ENCODE measurements at places on chromosomes 7 and 10. TPM values are rescaled to one million over a fixed set of nuclear protein-coding genes. Genes with fewer than 3 reads are reported as not detected.

GRCh38 chr10:62618576-62619412 is 185.7 kb upstream of the ADO start:
- DNase-seq, result no peak

GRCh38 chr10:279232-279631 is 144.0 kb downstream of the ZMYND11 start:
- DNase-seq, result no peak

DNA sequence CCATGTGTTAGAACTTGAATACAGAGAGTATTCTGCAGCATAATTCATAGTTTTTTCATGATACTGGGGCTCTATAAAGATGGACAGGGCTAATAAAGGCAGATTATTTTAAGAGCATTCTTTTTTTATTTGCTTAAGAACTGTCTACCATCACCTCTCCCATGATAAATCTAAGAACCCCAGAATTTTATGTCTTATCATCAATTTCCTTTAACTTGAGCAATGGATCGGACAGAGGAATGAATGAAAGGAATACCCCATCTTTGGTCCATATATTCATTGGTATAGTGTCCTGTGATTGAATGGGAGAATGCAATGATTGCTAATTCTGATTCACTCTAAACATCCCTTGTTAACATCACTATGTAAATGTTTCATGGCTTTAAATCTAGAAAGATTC is 946.3 kb upstream of the LRRN3 start:
- no peak for DNase-seq

DNA sequence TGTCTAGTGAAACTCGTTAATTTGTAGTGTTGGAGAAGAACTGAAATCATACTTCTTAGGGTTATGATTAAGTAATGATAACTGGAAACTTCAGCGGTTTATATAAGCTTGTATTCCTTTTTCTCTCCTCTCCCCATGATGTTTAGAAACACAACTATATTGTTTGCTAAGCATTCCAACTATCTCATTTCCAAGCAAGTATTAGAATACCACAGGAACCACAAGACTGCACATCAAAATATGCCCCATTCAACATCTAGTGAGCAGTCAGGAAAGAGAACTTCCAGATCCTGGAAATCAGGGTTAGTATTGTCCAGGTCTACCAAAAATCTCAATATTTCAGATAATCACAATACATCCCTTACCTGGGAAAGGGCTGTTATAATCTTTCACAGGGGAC is 187.6 kb downstream of the CFTR start:
- no peak for DNase-seq

DNA sequence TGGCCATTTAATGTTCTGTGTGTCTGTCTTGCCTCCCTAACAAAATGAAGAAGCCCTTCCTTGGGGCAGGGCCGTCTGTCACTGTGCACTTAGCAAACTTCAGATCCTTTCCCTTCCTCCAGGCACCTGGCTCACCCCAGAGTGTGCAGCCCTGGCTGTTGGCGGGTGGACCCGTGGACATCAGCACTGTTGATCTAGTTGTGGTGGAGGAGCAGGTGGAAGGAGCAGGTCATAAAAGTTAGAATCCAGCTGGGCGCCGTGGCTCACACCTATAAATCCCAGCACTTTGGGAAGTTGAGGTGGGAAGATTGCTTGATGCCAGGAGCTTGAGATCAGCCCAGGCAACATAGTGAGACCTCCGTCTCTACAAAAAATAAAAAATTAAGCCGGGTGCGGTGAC is 12.7 kb downstream of the RAB19 start:
- DNase-seq, result no peak

GRCh38 chr7:112410092-112410491 is 40.2 kb upstream of the IFRD1 start:
- no peak for DNase-seq

DNA sequence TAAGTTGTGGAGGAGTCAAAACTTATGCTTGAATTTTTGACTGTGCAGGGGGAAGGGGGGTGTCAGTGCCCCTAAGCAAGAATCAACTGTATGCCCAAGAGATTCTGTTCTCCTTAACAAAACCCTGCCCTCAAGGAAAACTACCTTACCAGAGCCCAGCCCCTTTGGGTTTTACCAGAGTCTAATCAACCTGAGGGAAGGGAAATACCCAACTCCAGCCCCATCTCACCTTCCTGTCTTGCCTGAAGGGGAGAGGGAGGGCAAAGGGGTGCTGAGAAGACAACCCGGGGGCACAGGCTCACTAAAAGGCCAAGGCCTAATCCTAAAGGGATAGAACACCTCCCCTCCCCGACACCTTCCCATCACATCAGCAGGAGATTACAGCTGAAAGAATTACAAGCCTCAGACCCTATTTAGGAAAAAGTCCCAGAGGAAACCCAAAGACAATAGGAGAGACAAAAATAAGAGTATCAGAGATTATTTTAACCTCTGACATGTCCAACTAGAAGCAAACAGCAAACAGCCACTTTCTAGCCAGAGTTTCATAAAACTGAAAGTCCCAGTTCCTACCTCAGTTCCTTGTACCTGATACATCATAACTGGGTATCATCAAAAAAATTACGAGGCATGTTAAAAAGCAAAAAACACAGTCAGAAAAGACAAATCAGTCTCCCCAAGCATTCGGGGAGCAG is 26.8 kb upstream of the C7orf33 start:
- no peak for DNase-seq

GRCh38 chr7:139304517-139304916 is 36.6 kb upstream of the FMC1 start:
- DNase-seq, result no peak

MRPS16 gene
- total RNA-seq, result 143 TPM

DNA sequence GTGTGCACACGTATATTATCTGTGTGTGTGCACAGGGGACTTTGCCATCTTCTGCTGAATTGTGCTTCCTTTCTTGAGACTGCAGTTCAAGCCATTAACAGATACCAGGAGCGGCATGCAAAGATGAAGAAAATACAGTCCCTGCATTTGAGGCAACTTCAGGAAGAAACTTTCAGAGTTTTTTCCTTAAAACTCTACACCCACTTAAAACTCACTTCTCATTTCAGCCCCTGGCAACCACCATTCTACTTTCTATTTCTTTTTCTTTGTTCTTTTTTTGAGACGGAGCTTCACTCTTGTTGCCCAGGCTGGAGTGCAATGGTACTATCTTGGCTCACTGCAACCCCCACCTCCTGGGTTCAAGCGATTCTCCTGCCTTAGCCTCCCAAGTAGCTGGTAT is 448.9 kb upstream of the ZMIZ1 start:
- no peak for DNase-seq

- no peak for DNase-seq
These were observed 44.6 kb upstream of the TES start for GRCh38 chr7:116165717-116166116.

GRCh38 chr7:65800890-65801341 is 72.0 kb upstream of the VKORC1L1 start:
- DNase-seq, result no peak

- DNase-seq, result no peak
These were observed 78.7 kb upstream of the C1GALT1 start for GRCh38 chr7:7103343-7104313.

GRCh38 chr10:115956225-115957011 is 316.6 kb downstream of the GFRA1 start:
- no peak for DNase-seq

DNA sequence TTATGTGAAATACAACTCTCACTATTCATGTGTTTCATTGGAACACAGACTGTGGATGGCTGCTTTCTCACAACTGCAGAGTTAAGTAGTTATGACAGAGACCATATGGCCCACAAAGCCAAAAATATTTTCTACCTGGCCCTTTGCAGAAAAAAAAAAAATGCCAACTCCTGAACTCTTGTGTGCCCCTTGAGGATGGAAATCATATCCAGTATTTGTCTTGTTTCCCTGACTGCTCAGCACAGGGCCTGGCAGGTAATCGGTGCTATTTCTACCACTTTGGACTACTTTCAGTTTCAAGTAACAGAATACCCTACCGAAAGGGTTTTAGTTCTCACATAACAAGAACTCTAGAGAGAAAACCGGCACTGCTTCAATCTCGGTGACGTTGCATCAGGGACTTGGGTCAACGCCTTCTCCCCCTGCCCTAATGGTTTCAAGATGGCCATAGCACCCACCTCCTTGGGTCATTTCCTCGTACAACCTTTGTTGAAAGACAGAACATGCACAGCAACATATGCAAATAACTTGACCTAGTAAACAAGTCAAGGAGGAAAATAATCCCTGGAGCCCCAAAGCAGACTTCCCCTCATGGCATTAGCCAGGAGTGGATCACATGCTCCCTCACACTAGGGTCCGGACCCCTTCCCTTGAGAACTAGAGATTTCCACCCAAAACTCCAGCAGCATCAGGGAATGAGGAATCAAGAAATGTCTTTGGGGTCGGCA is 11.8 kb upstream of the GPNMB start:
- DNase-seq, result no peak

CYCS gene
- 409 TPM for total RNA-seq

- no peak for DNase-seq
These were observed 368.9 kb downstream of the PLXDC2 start for GRCh38 chr10:20185116-20185515.

GRCh38 chr10:6020826-6021225 is 41.3 kb downstream of the IL2RA start:
- DNase-seq, result no peak

GRCh38 chr7:74502216-74502891 is 48.6 kb downstream of the GTF2IRD1 start:
- no peak for DNase-seq

GRCh38 chr7:150406567-150407421 is 27.7 kb downstream of the ZNF775 start:
- DNase-seq, result peak; percentile 51

GRCh38 chr7:34011017-34011695 is 105.8 kb downstream of the BMPER start:
- no peak for DNase-seq

DNA sequence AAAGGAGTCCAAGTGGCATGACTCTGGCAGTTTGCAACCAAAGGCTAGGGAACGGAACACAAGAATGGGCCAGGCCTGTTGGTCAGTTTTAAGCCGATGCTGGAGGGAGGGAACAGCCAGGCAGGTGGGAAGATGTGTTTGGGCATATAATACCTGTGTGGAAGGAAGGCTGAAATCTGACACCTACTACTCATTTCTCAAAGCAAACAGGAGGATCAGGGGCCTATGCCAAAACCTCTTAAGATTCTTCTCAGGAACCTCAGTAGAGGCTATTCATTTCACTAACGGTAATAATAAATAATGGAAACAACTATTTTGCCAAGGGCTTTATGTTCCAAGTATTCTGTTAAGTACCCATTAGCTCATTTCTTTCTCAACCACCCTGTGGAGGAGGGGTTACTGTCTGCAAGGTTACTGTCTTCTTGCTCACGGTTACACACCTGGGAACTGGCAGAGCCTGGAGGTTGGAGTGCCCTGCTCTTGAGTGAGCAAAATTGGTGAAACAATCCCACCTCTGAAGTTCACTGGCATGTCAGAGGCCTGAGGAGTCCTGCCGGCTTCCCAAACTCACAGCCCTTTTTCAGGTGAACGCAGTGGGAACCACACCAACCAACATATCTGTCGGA is 35.5 kb downstream of the GOT1 start:
- DNase-seq, result no peak

VWDE gene
- total RNA-seq, result 1.5 TPM

DNA sequence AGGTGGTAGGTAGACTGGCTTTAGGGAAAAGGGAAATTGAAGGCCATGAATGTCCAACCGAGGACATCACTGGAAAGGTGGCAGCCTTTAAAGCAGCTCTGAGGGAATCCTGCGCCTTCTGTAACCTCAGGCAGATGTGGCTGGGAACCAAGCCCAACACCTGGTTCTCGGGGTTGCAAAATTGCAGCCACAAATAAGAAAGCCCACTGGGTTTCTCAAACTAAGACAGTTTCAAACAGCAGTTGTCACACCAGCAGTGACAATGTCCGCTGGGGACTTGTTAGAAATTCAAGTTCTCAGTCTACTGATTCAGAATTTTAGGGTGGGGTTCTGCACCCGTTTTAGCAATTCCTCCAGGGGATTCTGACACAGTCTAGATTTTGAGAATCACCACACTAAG is 42.7 kb upstream of the STEAP1B start:
- DNase-seq, result no peak

DNA sequence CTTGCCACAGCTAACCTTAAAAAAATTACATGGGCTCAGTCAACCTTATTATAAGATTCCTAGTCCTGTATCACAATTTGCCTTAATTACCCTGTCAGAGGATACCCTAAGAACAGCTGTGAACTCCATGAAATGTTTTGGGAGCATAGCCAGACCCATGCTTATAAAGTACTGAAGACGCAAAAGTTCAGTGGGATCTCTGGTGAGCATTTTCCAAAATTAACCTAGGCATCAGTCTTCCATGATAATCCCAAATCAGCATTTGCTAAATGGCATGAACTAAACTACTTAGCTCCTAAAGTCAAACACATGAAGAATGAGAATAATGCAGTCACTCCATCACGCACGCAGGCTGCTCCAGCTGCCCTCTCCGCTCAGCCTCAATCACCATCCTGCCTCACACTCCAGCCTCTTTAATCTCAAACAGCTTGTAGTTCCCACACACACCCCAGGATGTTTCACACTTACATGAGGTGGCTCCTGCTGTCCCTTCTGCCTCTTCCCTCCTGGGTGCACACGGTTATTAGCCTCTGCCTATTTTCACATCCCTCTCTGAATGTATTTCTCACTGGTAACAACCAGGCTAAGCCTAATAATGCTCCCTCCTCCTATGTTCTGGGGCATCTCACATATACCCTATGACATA is 15.3 kb downstream of the IGF2BP3 start:
- no peak for DNase-seq

GRCh38 chr7:141533149-141533949 is 17.9 kb upstream of the AGK start:
- DNase-seq, result peak; percentile 42

- no peak for DNase-seq
These were observed 11.2 kb upstream of the THSD7A start for GRCh38 chr7:11843113-11843765.

ABLIM1 gene
- total RNA-seq, result 114 TPM

DNA sequence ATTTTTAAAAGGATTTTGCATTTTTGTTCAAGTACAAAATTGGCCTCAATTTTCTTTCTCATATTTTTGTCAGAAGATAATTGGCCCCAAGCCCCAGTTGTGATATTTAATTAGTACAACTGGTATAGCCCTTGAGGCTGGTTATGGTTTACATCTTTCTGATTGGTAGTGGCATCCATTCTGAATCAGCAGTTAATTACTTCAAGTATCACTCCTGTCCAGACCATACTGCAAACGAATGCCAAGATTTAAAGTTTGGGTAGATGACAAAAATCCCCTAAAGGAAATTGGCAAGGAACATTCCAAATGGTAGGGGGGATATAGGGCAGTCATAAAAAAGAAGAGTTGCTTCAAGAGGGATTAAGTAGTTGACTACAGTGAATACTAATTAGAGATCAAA is 23.1 kb downstream of the MYPN start:
- DNase-seq, result no peak

TEX36 gene
- not detected for total RNA-seq

TACR2 gene
- not detected for total RNA-seq

All from activated naive CD8-positive, alpha-beta T cell treated with anti-CD3 and anti-CD28 coated beads for 36 hours (primary cell).